ENCODE measurements at places on chromosomes 7 and 10.

DNA sequence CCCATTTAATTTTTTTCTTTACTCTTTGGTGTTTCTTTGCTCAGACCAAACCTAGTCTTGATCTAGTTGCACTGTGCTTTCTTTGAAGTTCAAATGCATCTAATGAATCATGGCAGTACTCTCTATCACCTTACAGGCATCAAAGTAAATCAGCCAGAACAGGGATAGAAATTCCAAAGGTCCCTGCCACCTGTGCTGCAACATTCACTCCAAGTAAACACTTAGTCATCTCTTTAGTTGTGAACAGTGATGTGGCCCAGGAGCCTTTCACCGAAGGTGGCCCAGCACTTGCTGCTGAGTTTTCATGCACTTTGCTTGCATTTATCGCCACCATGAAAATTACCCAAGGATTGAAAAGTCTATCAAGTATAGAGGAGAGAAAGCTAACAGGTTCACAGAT, 314.1 kb upstream of the ETV1 start:
- no peak for DNase-seq

GRCh38 chr10:93768892-93769291, 11.2 kb downstream of the LGI1 start:
- no peak for DNase-seq

GRCh38 chr7:49324040-49324439, 399.7 kb downstream of the CDC14C start:
- no peak for DNase-seq

DNA sequence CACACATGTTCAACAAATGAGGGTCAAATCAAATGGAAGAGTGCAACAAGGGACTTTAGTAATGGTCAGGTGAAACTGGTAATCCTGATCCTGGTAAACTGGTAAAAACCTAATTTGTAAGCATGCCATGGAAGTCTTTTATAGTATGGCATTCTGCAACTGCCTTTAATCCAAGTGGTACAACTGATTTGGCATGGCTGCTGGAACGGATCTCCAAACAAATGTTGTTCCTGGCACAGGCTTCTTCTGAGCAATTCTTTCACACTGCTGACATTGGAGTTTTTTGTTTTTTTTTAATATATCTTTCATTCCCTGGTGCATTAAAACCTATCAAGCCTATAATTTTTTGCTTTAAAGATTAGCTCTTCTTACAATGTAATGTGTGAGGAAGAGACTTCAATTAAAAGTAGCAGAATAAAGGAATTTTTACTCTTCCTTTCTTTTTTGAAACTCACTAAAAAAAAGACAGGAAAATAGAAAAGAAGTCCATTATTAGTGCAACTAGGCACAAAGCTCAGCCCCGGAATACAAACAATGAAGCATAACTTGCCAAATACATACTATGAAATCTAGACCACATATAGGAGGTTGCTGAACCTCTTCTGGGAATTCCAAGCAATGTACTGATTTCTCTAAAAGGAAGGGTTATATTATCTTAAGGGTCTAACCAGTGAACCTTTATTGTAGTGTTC, 79.3 kb upstream of the OIT3 start:
- no peak for DNase-seq
